ENCODE measurements at places on chromosomes 7 and 10.

- DNase-seq = no peak
Observed at GRCh38 chr10:98312349-98312748, 44.4 kb upstream of the LOXL4 start.

DNA sequence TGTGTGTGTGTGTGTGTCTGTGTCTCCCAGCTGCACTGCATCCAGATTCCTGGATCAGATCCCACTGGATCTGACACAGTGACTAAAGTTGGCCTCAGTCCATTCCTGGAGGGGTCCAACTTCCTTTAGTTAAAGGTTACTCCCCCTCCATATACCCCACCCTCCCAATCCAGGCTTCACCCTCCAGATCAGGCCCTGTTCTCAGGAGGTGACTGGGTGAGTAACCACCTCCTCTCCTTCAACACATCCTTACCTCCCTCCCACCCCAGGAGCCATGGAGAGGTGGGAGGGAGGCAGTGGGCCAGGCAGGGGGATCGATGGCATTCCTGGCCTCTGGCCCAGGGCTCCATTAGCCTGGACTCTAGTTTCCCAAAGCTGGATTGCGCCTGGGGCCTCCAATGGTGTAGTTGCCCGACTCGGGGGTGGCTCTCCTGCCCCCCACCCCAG lies 11.3 kb downstream of the KCNIP2 start:
- DNase-seq = no peak

DNA sequence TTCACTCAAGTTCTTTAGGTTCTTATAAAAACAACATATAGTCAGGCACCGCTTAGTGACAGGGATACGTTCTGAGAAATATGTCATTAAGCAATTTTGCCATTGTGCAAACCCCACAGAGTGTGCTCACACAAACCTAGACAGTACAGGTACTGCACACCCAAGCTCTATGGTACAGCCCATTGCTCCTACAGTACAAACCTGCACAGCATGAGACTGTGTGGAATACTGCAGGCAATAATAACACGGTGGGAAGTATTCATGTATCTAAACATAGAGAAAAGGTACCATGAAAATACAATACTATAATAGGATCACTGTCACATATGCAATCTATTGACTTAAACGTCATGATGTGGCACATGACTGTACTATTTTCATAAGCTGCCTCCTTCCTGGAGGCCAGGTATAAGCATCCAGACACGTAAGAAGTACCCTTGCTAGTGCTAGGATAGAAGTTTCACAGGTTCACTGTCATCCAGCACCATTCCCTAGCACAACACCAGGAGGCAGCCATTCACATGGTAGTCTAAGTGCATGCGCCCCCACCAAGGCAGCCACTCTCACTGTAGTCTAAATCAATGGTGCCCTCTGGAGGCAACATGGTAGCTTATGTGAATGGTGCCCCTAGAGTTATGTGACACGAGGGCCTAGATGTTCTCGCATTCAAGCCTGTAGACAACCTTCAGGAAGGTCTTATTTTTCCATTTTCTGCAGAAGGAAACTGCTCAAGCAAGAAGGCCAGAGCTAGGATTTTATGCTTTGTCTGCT lies 98.5 kb downstream of the ARHGAP22 start:
- peak; percentile 50 for DNase-seq

GRCh38 chr10:13834581-13835286 lies 248.0 kb downstream of the PRPF18 start:
- peak; percentile 72 for DNase-seq

DNA sequence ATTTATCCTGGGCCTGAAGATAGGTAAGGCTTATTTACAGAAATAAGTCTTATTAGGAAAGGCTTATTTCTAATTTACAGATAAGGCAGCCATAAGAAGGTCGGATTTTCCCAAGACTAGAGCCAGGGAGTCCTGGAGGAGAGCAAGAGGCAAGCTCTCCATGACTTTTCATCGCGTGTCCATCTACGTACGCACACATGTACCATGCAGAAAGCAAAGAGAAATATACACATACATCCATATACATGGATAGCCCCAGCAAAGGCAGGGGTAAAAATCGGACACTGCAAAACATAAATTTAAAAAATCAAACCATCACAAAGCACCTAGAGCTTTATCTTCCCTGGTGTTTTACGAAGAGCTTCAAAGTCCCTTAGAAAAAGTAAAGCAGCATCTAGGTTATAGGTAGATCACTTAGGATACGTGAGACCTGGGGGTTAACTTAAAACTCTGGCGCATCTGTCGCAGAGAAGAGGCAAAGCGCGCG lies 25.8 kb upstream of the ZRANB1 start:
- DNase-seq = no peak

DNA sequence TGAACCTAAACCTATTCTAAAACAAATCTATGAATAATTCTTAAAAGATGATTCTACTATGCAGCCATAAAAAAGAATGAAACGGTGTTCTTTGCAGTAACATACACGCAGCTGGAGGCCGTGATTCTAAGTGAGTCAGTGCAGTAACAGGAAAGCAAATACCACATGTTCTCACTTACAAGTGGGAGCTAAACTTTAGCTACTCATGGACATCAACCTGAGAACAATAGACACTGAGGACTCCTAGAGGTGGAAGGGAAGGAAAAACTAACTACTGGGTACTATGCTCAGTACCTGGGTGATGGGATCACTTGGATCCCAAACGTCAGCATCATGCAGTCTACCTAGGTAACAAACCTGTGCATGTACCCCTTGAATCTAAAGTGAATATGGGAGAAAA lies 575.0 kb upstream of the MGMT start:
- no peak for DNase-seq

GRCh38 chr7:153604-154003 lies 38.8 kb upstream of the FAM20C start:
- DNase-seq = no peak

- DNase-seq = no peak
Observed at GRCh38 chr10:69338133-69338456, 59.8 kb downstream of the HK1 start.

- no peak for DNase-seq
Observed at GRCh38 chr7:39367451-39367850, 198.8 kb upstream of the YAE1 start.

- DNase-seq = no peak
Observed at GRCh38 chr10:35225204-35225603, 98.6 kb downstream of the CREM start.

DNA sequence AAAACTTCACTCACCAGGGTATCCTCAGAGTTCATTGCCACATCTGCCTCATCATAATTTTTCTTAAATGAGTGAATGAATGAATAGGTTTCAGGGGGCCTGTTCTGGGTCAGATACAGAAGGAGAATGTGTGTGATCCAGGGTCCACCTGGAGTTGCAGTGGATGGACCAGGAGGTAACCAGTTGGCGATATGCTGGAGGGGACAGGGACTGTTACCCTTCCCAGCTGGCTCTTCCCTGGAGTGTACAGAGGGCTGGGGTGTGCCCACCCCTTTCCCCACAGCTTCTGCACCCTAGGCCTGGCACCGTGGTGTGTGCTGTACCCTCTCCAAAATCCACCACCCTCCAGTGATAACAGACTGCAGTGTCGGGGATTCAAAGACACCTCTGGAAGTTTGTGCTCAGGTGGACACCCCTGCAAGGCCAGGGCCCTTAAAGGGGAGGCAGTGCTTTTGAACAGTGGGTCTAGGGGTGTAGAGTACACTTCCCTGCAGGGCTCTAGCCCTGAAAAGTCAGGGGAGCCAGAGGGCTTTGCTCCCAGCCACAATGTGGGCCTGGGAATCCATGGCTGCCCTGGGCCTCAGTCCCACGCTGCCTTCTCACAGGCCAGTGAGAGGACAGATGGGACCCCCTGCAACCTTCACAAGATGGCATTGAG lies 134.4 kb upstream of the UNC5B start:
- DNase-seq = peak; percentile 32

DNA sequence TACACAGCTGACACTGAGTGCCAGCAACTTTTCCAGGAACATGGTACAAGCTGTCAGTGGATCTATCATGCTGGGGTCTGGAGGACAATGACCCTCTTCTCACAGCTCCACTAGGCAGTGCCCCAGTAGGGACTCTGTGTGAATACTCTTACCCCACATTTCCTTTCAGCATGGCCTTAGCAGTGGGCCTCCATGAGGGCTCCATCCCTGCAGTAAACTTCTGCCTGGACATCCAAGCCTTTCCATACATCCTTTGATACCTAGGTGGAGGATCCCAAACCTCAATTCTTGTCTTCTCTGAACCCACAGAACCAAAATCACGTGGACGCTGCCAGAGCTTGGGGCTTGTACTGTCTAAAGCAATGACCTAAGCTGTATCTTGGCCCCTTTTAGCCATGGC lies 116.8 kb downstream of the IQUB start:
- DNase-seq = no peak

- DNase-seq = no peak
Observed at GRCh38 chr7:100093498-100093897, 4.7 kb downstream of the COPS6 start.

DNA sequence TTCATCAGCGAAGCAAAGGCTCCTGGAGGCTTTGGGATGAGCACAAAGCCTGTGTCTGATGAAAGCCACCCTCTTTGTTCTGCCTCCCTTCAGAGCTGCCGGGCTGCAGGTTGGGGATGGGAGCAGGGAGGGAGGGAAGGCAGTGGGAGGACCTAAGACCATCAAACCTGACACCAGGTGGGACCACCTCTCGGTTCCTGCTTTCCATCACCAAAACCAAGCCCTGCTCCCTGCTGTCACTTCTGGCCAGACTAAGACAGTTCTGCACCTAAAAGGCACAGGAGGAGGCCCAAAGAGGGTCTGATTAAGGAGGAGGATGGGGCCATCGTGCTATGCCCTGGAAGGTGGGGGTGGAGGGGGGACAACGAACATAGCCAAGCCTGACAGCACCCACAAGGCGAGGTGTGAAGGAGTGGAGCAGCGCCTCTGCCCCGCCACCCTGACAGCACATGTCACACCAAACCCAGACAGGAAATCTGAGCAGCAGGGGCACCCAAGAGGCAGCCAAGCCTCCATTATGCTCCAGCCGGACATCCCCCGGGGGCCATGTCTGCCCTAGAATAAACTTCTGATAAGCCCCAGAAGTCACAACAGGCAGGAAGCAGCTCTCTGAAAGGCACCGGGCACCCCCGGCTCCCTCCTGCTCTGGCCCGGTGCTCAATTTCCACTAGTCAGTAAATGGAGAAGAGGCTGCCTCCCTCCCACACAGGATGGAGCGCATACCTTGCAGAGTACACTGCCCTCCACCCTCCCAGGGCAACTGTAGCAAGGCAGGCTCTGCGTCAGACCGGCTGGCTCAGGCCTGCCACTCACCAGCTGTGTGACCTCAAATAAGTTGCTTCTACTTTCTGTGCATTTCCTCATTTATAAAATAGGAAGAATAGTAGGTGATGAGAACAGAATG lies 48.9 kb downstream of the DLG5 start:
- DNase-seq = no peak

GRCh38 chr7:39621261-39621660 lies 2.1 kb upstream of the RALA start:
- no peak for DNase-seq

GRCh38 chr7:21639206-21639868 lies 96.5 kb downstream of the DNAH11 start:
- no peak for DNase-seq

GRCh38 chr7:75055155-75055554 lies 18.4 kb downstream of the RCC1L start:
- no peak for DNase-seq

GRCh38 chr7:83861876-83862275 lies 212.9 kb upstream of the SEMA3E start:
- DNase-seq = no peak

DNA sequence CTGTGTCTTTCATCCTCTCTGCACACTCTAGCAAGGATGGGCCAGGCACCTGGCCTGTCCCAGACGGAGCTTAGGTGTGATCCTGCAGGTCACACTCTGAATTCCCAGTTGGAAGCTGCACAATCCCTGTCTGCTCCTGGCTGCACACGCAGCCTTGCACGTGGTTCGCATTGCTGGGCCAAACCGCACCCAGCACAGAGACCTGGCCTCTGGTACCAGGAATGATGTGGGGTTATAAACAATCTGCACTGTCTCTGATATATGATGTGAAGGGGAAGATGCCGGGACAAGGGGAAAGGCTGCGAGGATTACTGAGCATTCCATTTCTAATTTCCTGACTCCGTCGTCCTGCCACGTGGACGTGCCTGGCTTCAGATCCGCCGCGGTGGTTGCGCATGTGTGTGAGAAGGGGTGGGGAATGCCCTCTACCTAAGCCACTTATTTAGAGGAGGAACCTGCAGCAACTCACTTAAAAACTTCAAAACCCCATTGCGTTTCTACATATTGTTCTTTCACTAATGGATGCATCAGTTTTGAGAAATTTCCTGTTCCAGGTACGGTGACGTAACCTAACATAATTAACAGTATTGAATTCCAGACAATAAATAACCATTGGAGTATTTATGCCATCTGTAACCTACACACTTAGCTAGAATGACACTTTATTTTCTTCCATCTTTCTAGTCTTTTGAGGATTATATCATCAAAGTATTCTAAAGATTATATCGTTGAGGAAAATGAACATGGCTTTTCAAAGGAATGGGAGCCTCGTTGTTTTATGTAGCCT lies 559.7 kb upstream of the MGMT start:
- no peak for DNase-seq

- DNase-seq = no peak
Observed at GRCh38 chr7:121404348-121404747, 8.2 kb upstream of the FAM3C start.

DNA sequence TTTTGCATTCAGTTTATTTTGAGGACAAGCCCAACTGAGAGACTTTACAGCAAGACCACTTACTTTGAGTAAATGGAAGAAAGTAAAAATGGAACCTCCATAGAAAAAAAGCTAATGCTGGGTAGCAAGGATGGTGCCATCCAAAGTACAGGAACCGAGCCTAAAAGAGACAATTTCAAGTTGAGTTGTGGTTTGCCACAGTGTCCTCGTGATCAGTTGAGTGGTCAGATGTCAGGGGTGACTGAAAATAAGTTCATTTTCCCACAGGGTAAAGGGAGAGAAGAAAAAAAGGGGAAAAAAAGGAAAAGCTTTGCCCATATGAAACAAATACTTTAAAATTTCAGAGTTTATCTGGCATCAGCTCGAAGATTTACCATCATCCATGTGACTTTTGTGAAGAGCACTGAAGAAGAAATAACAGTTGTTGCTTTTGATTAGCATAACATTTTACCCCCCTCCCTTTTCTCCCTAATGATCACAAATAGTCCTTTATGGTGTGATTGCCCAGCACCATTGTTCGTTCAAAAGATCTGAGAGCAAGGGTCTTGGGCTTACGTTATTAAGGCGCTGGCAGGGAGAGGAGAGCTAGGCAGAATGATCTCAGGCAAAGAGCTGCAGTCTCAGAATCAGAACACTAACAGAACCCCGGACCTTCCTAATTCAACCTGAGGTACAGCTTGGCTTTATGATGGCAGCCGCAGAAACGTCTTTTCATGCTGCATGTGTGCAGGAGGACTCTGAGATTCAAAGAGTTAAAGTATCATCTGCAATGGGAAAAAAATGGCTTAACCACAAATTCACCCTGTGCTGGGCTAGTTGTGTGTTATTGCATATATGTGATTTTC lies 338.1 kb downstream of the RNLS start:
- no peak for DNase-seq

All from right atrium auricular region (tissue), 2 donors.